Renal cortical epithelial cell (primary cell): ENCODE measurements at places on chromosomes 6 and 20.

DNA sequence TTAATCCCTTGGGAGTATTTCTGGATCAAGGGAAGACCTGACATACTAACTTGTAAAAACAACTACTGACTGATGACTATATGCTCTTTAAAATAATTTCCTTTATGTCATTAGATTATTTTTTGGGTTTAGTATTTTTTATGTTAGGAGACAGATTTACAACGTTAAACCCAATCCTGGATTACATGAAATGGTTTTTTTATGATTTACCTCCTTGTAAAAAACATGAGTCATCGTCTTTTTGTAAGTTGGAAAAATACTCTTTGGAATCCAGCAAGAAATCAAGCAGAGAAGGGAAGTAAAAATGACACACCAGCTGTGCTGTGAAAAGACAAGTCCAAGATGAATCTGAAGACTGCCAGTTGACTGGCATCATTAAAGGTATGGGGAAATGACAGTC, 6.7 kb downstream of the STK4 start:
- DNase-seq, result no peak

GRCh38 chr6:35362200-35362599, 19.8 kb downstream of the PPARD start:
- DNase-seq, result no peak

DNA sequence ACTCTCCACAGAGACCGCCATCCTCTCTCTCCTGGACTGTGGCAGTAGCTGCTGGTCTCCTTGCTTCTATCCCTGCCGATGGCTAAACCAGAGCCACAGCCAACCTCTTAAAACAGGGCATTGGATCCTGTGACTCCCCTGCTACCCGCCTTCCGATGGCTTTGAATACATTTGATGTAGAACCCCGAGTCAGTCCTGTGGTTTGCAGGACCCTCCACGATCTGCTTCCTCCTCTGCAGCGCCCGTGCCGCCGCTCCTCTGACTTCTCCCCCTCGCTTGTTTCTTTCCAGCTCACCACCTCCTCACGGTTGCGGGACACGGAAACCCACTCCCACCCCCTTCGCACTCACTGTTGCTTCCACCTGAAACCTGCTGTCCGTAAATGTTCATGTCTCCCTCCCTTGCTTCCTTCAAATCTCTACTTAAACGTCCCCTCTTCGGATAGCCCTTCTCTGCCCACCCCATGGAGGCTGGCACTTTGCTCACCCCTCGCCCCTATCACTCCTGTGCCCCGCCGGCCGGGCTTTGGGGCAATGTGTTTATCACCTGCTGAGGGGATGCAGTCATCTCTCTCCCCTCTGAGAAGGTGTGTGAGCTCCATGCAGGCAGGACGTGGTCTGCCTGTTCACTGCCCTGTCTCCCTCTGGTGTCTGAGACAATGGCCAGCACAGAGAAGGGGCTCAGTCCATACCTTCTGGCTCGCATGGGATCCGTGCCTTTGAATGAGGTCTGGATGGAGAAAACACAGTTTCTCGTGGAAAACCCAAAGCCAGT, 67.8 kb downstream of the GFOD1 start:
- DNase-seq, result no peak

DNA sequence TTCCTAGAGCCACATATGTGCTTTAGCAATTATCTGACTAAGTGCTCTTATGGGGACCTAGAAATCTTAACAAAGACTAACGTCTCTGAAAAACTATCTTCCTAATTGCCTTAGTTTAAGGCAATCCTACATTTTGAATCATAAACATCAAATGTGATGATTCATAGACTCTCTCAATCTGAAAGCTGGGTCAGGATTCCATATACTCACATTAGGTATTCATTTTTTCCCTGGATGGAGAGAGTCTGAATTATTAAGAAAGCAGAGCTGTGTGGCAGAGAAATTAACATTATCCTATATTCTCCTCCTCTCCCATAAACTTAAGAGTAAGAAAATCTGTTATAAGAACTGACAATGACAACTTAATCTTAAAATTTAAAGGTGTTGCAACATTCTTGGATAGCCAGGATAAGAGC, 1.6 kb upstream of the PRL start:
- DNase-seq, result no peak

DNA sequence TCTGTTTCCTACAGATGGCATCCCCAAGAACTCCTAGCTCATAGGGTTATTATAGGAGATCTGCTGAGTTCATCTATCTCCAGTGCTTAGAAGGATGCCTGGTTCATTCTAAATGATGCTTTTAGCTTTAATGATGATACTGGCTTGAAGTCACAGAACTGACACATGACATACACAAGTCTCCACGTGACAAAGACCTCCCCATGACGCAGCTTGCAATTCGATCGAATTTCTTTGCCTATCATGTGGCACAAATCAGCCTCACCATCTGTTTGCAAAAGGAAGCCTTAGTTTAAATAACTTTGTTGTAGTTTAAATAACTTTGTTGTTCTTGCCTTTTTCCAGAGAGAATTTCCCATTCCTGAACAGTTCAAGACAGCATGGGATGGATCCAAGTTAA, 44.1 kb upstream of the FAM8A1 start:
- DNase-seq, result no peak

GRCh38 chr20:34365765-34366213, 2.7 kb downstream of the ITCH start:
- no peak for DNase-seq

GRCh38 chr6:111652156-111652555, 46.5 kb upstream of the TRAF3IP2 start:
- no peak for DNase-seq

DNA sequence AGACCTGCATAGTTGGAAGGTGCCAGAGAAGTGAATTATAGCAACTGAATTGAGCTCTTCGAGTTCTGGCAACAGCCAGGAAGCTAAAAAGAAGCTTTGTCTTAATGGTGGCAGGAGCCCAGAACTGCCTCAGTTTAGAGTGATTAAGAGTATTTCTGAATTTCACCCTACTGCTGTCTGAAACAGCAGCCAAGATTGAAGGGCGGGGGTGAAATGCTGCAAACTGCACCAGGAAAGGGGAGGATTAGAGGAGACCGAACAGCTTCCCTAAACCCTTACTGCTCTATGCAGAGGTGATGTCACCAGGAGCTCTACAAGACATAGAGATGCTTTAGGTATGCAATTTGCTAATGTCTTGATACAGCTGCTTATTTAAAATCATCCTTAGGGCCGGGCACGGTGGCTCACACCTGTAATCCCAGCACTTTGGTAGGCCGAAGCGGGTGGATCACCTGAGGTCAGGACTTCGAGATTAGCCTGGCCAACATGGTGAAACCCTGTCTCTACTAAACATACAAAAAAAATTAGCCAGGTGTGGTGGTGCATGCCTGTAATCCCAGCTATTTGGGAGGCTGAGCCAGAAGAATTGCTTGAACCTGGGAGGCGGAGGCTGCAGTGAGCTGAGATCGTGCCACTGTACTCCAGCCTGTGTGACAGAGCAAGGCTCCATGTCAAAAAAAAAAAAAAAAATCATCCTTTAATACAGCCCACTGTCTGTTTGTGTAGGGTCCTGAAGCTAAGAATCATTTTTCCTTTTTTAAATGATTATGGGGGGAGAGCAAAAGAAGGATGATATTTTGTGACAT, 91.7 kb upstream of the IYD start:
- DNase-seq, result no peak

DNA sequence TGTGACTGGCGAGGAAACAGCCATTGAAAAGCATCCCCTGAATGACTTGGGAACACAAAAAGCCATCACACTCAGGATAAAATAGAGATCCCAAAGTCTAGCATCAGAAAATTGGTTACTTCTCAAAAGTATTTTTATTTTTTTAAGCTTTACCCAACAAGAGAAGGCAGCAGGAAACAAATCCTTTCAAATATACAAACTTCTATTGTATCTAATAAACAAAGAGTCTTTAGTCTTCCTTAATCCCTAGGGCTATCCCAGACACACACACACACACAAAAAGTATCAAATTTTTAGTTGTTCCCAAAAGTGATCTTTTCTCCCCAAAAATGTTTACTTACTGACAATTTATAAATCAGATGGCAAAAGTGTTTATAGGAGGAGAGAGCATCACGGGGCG, 33.2 kb upstream of the MARCKS start:
- DNase-seq, result no peak

- peak; percentile 51 for DNase-seq
Observed at GRCh38 chr20:9021216-9021615, 47.7 kb upstream of the PLCB4 start.

- peak; percentile 100 for DNase-seq
Observed at GRCh38 chr20:52923123-52923937, 48.8 kb upstream of the TSHZ2 start.

- peak; percentile 42 for DNase-seq
Observed at GRCh38 chr20:16785226-16785625, 37.1 kb downstream of the OTOR start.

GRCh38 chr6:96450082-96450769, 71.4 kb upstream of the UFL1 start:
- DNase-seq, result no peak

DNA sequence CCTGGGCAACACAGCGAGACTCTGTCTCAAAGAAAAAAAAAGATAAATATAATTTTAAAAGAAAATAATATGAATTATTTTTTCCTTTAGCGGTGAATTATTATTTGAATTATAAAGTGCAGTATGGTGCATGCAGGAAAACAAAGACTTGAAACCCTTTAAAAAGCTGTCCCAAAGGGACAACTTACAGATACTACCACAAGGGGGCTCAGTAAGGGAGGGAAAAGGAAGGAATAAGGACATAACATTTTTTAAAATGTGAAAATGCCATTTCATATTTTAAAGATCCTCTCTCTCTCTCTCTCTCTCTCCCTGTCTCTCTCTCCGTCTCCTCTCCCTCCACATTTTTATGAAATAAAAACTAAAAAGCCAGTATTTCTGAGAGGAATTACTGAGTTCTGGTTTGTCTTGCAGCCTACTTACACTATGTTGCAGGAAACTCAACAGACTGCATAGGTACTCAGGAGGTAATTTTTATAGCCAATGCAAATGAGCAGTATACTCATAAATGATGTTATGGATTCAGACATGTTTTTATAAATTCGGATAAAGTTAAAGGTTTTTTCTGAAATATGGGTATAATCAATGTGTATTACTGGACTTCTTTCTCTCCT, 455.0 kb upstream of the GJE1 start:
- peak; percentile 39 for DNase-seq

DNA sequence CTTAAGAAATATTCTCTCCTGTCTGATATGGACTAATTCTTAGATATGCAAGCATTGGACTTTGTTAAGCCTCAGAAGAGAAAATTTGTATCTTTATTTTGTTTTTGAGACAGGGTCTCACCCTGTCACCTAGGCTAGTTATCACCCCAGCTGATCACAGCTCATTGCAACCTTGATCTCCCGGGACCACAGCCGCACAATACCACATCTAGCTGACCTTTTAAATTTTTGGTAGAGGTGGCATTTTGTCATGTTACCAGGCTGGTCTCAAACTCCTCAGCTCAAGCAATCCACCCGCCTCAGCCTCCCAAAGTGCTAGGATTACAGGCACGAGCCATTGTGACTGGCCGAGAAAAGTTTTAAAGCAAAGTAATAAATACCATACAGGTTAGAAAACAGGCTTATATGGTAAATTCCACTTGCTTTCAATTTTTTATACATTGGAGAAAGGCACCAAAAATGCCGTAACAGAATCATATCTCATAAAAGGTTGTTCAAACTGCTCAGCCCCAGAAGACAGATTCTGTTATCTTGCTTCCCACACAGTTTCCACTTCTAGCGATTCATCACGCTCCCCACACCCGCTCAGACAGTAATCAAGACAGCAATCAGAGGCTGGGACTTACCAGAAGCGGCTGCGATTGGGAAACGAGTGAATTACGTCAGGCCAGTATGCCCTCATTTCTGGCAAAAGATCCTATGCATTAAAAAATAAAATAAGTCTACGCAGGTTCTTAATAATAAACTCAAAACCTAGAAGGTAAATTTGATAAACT, 13.8 kb downstream of the RNASET2 start:
- no peak for DNase-seq

DNA sequence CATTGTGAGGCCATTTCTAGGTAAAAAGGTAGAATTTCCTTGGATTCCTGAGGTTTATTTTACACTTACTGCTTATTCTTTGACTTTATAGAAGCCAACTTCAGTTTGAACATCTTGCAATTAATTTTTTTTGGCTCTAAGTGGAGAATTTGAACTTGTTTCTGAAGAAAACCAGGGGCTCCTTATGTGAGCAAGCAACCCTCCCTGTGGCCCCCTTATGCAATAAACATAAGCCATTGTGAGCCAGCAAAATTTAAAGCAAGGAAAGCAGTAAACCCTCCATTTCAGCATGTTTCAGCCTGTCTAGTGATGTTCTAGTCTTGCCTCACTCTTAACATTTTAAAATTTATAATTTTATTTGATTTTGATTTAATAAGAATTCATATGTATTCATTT, 5.6 kb downstream of the HLA-F start:
- no peak for DNase-seq

DNA sequence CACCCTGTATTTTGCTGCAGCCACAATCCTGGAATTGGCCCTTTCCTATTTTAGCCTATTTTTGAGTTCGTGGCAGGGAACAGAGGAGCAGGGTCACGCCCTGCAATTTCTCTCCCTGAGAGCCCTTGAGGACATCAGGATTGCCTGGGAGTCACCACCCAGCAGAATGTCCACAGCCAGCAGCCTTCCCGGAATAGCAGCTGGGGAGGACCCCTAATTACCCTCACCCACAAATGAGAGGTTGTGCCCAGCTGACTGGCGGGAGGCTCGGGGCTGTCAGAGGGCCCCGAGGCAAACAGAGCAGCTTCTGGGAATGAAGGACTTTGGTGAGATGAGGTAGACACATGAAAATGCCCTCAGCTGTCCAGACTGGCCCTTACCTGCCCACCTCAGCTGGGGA, 165.1 kb downstream of the PREX1 start:
- DNase-seq, result no peak

DNA sequence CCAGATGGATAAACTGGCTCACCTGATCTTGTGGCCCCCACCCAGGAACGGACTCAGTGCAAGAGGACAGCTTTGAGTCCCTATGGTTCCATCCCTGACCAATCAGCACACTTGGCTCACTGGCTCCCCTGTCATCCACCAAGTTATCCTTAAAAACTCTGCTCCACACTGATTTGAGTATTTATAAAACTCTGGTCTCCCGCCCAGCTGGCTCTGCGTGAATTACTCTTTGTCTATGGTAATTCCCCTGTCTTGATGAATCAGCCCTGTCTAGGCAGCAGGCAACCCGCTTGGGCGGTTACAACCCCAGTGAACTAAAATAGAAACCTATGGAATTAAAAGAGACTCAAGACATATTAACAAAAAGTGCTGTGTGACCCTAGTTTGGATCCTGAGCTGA, 38.1 kb upstream of the CD83 start:
- DNase-seq, result peak; percentile 40
